LNCaP clone FGC (cell line): ENCODE measurements at places on chromosomes 1 and 21.
A peak's percentile ranks its signal among the peaks of the same experiment; 100 is the strongest.

- no peak for DNase-seq
These were observed 34.9 kb downstream of the FOXO6 start for GRCh38 chr1:41396084-41396483.

DNA sequence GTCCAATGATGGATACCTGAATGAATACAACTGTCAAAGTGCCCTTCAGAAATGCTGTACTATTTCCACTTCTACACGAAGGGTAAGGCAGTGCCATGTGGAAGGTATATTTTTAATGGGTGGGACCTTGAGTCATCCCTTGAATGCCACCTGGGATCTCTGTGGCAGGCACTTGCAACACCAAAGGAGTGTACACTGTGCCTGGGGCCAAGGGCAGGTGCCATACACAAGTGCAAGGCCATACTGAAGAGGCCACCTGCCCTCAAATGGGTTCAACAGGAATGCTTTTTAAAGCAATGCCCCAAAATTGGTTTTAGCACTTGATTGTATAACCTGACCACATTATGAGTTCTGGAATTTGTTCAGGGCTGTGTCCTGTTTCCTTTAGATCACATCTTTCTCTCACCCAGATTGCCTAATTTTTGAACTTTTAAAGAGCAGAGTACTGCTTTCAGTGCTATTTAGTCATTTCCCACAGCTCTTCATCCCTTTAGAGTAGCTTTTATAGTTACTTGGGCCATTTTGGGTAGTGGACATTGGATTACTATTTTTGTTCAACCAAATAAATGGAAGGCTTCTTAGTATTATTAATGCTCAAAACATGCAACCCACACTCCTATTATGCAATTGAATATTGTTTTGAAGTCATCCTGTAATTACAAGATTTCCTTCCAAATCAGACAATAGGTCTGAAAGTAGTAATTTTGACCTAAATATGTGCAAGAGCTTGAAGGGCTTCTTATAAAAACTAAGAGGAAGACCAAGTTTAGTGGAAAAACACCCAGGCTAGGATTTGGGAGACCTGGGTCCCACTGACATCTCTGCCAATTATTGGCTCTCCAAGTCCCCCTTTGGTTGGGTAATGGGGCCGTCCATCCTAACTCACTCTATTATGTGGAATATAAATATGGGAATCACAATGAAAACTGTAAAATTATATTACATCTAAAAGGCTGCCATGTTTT, 57.2 kb downstream of the LEPR start:
- DNase-seq: no peak

DNA sequence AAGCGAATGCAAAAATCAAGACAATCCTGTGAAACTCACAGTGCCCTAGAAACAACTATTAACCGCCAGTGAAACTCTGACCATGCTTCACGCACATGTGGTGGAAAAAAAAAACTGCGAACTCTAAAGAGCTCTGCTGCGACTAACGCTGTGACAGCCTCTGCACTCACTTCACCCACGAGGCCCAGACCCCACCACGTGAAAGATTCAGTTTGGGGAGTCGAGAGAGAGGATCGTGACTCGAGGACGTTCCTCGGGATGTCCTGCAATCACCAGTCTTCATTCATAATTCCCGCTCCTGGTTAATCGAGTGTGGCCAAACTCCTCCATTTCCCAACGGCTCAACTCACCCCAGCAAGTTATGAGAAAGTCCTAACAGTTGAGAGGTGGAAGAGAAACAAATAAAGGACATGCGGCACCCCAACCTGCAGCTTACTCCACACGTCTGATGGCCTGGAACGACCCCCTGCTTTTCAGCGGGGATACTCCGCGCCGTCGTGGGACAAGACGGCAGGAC, 1.1 kb downstream of the SERBP1 start:
- no peak for DNase-seq

GRCh38 chr21:36156815-36157670, at the start of gene DOP1B:
Gene DOP1B (plus strand): TSS chr21:36156824. CDS start chr21:36164734, 7,910 bp downstream.
- DNase-seq: no peak

DNA sequence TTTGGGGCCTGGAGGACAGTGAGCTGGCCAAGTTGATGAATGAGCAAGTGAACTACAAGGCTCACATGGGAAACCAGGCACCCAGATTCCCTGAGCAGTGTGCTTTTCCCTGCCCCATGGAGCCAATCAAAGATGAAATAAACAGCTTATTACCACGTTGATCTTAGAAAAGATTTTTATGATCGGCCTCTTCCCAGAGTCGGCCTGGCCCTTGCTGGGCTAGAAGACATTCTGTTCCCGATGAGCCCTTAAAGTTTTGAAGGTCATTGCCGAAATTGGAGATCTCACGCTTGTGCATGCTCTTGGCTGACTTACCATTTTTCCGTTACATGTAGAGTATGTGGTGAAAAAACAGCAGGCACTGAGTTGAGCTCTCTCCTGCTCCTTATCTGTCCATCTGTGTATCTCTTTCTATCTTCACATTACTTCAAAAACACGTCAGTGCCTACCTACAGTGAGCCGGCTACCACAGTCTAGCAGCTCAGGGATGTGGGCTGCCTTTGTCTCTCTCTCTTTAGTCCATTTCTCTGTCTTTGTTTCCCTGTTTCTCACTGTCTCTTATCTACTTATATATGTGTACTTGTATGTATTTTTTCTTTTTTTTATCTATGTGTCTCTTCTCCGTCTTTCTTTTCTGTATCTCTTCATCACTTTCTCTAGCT, 248.8 kb upstream of the USP24 start:
- no peak for DNase-seq

- DNase-seq: peak; percentile 83
These were observed 30.1 kb downstream of the LRIG2 start for GRCh38 chr1:113103048-113103447.

GRCh38 chr1:110647254-110647891, 27.4 kb downstream of the KCNA3 start:
- no peak for DNase-seq

DNA sequence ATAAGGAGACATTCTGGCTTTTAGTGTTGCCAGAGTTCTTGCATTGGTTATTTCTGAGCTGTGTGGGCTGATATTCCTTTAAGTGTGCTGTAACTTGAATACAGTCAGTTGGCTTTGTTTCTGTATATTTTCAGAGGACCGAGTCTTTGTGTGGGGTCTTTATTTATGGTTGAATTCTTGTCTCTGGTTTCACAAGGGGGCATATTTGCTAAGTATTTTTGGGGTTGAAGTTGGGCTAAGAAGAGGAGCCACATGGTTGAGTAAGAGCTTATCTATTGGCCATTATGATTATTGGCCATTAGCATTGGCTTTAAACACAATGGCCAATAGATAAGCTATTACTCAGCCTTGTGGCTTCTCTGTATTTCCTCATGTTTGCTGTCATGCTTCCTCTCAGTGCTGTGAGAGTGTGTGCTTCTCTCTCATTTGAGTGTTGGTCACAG, 26.3 kb upstream of the PTGFR start:
- DNase-seq: no peak

GRCh38 chr1:225637651-225638199, 15.2 kb downstream of the ENAH start:
- no peak for DNase-seq

GRCh38 chr1:228272331-228272791, 64.5 kb downstream of the OBSCN start:
- DNase-seq: no peak

GRCh38 chr21:46056450-46056903, 41.4 kb upstream of the COL6A2 start:
- DNase-seq: no peak

DNA sequence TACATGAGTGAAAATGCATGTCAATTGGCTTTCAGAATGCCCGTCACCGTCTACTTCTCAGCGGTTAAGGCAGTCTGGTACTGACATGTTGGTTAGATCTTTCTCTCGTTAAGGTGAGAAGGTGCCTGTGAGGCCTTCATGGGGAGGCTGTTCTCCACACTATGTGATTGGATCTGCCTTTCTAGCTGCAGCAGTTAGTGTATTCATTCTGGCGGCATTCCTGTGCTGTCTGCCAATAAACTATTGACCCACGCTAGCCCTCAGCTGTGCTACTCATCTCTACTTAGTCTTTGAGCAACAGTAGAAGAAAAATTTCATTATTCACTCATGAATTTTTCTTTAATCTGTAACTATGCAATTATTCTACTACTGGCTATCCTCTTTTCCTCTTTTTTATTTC, 32.0 kb downstream of the CCSAP start:
- DNase-seq: no peak

- no peak for DNase-seq
These were observed 16.8 kb downstream of the S100A10 start for GRCh38 chr1:151976858-151977257.

DNA sequence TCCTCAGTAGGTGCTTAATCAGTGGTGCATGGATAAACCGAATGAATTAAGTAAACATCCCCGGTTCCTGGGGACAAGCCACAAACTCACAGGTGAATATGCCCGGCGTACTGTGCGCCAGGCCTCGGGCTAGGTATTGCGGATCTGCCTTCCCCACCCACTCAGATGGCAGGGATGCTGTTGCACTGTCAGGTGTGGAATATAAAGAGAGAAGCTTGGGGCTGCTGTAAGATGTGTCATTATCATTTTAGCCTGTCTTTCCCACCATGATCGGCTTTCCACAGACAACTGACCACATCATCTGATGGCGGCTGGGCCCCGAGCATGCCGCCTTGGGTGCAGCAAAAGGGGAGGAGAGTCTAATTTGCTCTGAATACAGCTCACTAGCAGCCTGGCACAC, 45.4 kb upstream of the LRP8 start:
- DNase-seq: no peak

DNA sequence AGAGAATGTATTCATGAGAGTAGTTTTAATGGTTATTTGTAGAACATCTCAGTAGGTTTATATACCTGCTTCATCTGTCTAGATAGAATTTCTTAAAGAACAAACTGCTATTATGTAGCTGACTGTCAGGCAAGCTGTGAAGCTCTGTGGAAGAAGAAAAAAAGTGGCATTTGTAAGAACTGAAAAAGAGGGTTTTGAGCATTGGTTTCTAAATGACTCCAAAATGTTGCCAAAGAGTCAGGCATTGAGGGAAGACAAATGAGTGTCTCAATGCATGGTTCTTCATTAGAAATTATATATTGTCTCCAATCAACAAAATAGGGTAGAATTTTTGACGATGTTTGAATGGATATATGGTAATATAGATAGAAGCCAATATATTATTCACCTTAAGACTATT, 1276.1 kb downstream of the KCNT2 start:
- no peak for DNase-seq

GRCh38 chr21:44450999-44451398, 4.3 kb upstream of the LRRC3 start:
- DNase-seq: no peak

DNA sequence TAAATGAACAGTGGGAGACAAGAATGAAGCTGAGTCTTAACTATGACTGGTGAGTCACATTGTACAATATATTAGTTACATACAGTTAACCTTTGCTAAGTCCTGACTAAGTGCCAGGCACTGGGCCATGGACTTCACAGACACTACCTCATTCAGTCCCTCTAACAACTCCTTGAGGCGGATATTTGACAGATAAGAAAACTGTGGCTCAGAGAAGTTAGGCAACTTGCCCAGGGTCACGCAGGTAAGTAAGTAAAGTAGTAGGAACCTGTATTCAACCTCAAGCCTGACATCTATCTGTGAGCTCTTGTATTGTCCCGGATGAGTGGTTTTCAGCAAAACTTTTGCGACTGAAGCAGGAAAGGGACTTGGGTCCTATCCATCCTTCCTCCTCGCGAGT, 62.1 kb downstream of the GNG12 start:
- peak; percentile 70 for DNase-seq

DNA sequence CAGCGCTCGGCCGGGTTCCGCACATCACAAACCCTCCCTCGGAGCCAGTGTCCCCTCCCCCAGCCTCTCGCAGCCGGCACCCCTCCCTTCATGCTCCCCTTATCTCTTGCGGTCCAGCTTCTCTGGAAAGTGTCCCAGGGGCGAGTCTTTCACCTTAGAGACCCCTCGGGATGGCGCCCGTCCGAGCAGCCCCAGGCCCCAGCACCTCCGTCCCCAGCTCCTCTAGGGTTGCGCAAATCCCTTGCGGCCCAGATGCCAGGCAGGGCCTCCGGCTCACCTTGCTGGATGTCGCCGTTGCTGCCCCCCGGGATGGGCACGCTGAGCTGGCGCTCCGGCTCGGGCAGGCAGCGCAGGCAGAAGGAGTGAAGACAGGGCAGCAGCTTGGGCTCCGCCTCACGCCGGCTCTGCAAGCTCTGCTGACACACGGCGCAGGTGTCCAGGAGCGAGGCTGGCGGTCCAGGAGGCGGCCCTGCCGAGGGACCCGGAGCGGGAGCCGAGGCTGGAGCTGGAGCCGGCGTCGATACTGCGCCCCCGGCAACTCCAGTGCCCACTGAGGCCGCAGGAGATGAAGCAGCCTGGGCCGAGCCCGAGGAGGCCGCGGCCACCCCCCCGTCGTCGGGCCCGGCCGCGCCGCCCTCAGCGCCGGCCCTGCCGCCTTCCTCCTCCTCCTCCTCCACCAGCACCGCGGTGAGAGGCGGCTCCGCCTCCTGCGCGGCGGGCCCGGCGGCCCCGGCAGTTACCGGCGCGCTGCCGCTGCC, 550 bp downstream of the TRIM33 start:
- DNase-seq: no peak

DNA sequence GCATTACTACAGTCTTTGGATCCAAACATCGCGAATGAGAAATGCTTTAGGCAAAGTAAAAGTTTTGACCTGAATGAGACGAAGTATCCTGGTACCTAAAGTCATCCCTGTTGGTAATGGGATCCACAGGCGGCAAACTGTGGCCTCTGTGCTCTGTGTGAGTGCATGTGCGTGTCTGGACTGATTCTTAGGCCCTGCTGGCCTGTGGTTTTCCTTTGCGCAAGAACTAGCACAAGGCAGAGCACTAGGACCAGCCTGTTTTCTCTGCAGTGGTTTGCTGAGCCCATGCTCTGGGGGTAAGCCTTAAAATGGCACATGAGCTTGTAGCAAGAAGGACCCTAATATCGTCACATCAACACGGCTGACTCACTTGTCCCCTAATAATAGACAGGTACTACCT, 251.2 kb downstream of the DSCAM start:
- DNase-seq: no peak

- no peak for DNase-seq
These were observed 25.9 kb upstream of the DDOST start for GRCh38 chr1:20686883-20687725.

GRCh38 chr1:27154469-27154990, 395 bp downstream of the SLC9A1 start:
- no peak for DNase-seq

DNA sequence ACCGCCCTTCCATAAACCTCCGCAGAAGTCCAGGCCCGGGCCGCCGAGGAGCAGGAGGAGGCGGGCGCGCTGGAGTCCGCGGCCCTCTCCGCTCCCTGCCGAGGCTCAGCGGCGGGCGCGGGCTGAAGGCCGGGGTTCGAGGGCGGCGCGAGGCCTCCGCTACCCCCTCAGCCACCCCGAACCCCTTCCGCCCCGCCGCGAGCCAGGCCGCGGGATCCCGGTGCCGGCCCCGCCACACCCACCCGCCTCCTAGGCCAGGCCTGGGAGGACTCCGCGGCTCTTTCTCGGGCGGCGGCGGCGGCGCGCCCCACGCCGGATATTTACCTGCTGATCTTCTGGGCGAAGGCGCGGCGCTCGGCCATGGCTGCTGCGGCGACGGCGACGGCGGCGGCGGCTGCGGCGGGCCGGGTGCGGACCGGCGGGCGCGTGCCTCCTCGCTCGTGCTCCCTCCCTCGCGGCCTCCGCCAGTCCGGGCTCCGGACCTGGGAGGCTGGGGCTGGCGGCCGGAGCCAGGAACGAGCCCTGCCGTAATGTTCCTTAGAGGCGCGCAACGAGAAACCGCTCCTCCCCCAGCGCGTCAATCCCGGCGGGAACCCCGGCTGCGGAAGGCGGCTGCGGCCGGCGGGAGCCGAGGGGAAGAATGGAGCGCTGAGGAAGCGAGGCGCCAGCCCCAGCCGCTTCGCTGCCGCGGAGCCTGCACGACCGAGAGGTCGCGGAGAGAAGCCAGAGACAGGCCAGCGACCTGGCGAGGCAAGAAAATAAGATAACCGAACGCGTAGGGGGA, at the start of gene DOCK7:
Gene DOCK7, minus strand, starts transcription at position 484 of the 784 bp plus-strand sequence. Its CDS starts 122 bp downstream, at position 362.
- peak; percentile 63 for DNase-seq
